Astrocyte of the cerebellum (primary cell): ENCODE measurements at places on chromosomes 6 and 20.

DNA sequence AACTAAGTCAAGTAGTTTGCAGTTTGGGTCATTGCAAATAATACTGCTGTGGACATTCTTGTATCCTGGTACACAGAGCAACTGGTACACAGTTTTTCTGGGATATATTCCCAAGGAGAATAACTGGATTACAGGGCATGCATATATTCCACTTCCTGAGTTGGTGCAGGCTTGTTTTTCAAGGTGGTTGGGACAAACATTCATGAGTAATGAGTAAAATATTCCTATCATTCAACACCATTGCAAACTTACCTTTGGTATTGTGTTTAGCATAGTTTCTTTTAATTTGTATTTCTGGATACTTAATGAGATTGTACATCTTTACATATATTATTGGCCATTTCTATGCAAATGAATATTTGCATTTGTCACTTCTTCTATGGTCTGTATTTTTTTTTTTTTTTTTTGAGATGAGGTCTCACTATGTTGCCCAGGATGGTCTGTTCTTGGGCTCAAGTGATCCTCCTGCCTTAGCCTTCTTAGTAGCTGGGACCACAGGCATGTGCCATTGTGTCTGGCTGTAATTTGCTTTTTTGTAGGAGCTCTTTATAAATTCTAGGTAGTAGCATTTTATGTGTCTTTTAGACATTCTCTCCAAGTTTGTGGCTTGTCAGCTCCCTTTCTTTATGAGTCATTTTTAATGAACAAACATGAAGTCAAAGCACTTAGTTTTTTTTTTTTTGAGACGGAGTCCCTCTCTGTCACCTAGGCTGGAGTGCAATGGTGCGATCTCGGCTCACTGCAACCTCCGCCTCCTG lies 158.7 kb downstream of the SOX4 start:
- no peak for DNase-seq

- no peak for DNase-seq
These were observed 31.7 kb downstream of the UTRN start for GRCh38 chr6:144316862-144317195.

GRCh38 chr6:10300071-10300470 lies 114.8 kb downstream of the TFAP2A start:
- no peak for DNase-seq

- no peak for DNase-seq
These were observed 53.4 kb upstream of the GATA5 start for GRCh38 chr20:62528983-62529891.

GRCh38 chr20:57788936-57789613 lies 79.3 kb upstream of the PMEPA1 start:
- DNase-seq = no peak

- DNase-seq = no peak
These were observed 96.0 kb downstream of the RIMS1 start for GRCh38 chr6:71982389-71982788.

DNA sequence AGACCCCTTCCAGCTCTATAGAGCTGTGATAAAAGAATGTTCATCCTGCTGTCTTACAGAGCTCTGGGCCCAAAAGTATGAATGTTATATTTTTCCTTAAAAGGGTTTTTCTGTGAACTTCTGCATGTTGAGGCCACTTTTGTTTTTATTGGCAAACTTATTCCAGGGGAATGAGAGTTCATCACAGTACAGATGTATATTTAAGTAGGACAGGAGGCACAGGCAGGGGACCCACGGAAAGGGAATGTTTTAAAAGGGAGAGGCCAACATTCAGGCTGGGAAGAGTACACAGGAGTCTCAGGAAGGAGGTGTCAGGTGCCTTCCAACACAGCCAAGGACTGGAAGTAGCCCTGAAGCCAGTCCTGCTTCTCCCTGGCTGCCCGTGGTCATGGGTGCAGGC lies 148.4 kb downstream of the EYA2 start:
- DNase-seq = no peak

DNA sequence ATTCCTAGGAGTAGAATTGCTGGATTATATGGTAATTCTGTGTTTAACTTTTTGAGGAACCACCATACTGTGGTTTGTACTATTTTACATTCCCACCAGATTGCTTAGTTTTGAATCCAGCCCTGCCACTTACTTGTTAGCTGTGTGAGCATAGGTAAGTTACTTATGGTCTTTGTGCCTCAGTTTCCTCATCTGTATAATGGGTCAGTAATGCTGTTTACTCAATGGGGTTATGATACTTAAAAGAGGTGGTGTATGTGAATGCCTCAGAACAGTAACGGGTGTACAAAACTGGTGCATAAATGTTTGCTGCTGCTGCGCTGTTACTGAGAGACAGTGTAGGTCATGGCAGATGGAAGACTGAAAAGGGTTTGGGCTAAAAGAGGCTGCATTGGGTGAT lies 239.3 kb downstream of the NRN1 start:
- no peak for DNase-seq

DNA sequence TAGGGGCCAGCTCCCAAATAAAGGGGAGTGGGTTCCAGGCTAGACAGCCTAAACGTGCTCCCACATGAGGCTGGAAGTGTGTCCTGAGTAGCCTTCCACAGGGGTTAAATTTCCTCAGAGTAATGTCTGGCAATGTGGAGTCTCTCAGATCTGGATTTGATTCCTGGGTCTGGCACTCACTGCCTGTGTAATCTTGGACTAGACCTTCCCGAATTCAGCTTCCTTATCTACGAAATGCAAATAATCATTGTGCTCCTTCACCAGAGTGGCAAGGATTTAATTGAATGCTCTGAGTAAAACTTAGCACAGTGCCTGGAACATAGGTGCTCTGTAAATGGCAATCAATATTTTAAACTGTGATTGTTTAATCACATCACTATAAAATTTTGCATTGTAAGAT lies 114.4 kb downstream of the SLX4IP start:
- no peak for DNase-seq

- DNase-seq = no peak
These were observed 294.6 kb upstream of the POU3F2 start for GRCh38 chr6:98539741-98540140.

GRCh38 chr6:169145991-169146501 lies 107.6 kb downstream of the THBS2 start:
- no peak for DNase-seq
